Epithelial cell of alveolus of lung (primary cell): ENCODE measurements at places on chromosomes 4 and X. TPM values are rescaled to one million over a fixed set of nuclear protein-coding genes. Genes with fewer than 3 reads are reported as not detected.

IL13RA1 gene
- 31.9 and 67.0 TPM in 2 replicates for total RNA-seq

CCDC110 gene
- total RNA-seq: 0.88 and 1.2 TPM in 2 replicates

ZNF711 gene
- total RNA-seq: 1.9 and 4.0 TPM in 2 replicates

PNMA3 gene
- not detected in 2 replicates for total RNA-seq

CFAP99 gene
- total RNA-seq: not detected in 2 replicates
